ENCODE measurements at places on chromosomes 16 and 17.

- no peak for DNase-seq
These were observed 117.3 kb upstream of the RCVRN start for GRCh38 chr17:10022416-10022815.

DNA sequence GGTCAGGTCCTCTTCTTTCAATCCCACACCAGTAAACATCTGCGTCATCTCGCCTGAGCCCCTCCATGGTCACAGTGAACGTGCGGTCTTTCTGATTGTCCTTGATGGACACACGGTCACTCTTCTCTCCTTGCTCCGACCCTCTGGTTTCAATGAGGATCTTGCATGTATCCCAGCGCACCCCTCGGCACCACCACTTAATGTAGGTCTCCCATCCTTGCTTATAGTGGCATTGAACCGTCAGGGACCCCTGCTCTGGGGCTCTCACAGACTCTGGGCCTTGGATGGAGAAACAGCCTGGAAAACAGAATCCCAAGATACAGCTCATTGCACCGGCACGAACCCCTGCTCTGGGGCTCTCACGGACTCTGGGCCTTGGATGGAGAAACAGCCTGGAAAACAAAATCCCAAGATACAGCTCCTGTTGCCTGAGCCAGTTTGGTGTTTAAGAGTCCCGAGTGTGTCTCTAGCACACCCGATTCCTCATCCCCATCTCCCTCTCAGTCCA lies 5.4 kb downstream of the CD300LB start:
- DNase-seq: no peak

- DNase-seq: no peak
These were observed 507 bp downstream of the SERPINF1 start for GRCh38 chr17:1762233-1762900.

DNA sequence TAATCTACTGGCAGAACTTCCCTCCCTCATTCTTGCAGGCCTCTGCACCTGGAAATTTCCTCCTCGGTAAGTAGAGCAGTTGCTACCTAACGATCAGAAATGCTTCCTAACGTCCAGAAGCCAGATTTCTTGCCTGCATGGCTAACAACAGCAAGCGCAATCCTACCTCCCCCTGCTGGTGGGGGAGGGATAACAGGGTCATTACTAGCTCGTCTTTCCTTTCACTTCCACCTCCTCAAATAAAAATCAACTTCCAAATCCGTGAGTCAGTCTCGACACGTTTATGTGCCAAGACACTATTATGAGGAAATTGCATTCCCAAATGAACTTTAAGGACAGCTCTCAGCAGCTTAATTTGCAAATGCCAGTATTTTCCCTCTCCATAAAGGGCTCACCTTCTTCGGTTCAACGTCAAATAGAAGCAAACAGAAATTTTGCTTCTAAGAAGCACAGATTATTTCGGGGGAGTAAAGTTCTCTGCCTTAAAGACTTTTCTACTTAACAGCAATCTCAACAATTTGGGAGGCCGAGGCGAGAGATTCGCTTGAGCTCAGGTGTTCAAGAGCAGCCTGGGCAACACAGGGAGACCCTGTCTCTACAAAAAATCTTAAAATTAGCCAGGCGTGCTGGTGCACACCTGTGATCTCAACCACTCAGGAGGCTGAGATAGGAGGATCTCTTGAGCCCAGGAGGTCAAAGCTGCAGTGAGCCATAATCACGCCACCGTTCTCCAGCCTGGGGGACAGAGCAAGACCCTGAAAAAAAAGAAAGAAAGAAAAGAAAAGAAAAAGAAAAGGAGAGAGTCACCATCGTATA lies 188.6 kb upstream of the PSMD7 start:
- DNase-seq: peak; percentile 80

DNA sequence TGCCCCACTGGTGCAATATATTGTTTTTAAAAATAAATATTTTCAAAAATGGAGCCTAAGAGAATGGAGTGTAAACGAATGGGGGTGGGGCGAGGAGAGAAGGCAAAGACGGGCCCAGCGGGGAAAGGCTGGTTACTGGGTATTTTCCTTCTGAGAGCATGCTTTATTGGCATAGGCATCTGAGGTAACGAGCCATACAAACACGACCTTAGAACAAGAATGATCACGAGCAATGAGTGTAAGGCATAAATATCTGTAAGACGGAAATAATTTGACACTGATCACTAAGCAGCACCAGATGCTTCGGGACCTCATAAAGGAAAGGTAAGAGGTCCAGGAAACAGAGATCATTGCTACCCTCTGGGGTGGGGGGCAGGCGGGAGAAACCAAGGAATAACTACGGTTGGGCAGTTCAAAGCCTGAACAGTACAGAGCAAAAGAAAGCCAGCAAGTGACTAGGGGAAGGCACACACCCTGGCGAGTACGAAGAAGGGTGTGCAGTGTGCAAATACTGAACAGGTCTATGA lies 959 bp downstream of the SSH2 start:
- no peak for DNase-seq

- DNase-seq: no peak
These were observed 17.5 kb upstream of the TNFRSF13B start for GRCh38 chr17:16989230-16989952.

DNA sequence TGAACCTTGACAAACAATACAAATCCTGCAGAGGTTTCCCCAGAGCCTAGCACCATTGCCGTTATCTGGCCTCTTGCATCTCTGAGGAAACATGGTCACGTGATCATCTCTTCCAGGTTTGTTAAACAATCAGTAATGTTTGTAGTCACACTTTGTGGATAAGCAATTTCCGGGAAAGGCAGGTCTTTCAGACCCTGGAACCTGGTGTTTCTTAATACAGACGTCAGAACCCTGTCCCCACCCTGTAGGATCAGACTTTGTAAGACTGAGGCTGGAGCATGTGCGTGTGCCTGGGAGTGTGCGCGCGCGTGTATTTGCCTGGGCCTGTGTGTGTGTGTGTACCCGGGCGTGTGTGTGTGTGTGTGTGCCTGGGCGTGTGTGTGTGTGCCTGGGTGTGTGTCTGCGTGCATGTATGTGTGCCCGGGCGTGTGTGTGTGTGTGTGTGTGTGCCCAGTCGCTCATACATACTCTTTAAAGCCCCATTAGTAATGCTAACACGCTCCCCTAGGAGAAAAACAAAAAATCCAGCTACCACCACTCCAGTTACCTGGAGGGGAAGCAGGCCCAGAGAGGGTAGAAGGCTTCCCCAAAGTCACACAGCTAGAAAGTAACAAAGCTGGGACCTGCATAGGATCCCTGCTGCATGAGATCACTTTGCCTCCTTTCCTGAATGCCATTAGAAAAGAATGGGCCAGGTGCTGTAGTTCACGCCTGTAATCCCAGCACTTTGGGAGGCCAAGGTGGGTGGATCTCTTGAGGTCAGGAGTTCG lies 5.3 kb downstream of the CTNS start:
- no peak for DNase-seq

- no peak for DNase-seq
These were observed 16.2 kb upstream of the PHF12 start for GRCh38 chr17:28967221-28968135.

DNA sequence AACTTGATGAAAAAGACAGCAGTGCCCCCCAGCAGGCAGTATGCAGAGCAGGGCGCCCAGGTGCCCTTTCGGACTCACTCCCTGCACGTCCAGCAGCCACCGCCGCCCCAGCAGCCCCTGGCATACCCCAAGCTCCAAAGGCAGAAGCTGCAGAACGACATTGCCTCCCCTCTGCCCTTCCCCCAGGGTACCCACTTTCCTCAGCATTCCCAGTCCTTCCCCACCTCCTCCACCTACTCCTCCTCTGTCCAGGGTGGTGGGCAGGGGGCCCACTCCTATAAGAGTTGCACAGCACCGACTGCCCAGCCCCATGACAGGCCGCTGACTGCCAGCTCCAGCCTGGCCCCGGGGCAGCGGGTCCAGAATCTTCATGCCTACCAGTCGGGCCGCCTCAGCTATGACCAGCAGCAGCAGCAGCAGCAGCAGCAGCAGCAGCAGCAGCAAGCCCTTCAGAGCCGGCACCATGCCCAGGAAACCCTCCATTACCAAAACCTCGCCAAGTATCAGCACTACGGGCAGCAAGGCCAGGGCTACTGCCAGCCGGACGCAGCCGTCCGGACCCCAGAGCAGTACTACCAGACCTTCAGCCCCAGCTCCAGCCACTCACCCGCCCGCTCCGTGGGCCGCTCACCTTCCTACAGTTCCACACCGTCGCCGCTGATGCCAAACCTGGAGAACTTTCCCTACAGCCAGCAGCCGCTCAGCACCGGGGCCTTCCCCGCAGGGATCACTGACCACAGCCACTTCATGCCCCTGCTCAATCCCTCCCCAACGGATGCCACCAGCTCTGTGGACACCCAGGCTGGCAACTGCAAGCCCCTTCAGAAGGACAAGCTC lies 43.2 kb downstream of the SREBF1 start:
- no peak for DNase-seq

GRCh38 chr16:73067671-73068540 lies 20.0 kb upstream of the ZFHX3 start:
- DNase-seq: no peak

- DNase-seq: no peak
These were observed 5.6 kb upstream of the COG1 start for GRCh38 chr17:73187203-73187769.

GRCh38 chr17:2338315-2338657 lies 985 bp downstream of the SGSM2 start:
- DNase-seq: no peak

DNA sequence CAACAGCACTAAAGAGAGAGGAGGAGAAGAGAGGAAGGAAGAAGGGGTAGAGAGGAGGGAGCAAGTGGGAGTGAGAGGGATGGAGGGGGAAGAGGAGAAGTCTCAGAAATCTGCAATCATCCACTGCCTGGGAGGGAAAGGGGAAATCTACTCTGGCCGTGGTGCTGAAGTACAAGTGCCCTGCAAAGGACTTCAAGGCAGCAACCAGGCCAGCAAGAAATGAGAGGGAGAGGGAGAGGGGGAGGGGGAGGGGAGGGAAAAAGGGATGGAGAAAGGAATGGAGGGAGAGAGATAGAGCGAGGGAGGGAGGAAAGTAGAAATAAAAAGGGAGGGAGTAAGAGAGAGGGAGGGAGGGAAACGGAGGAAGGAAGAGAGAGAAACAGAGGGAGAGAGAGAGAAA lies 130.8 kb upstream of the EEF2KMT start:
- peak; percentile 47 for DNase-seq

DNA sequence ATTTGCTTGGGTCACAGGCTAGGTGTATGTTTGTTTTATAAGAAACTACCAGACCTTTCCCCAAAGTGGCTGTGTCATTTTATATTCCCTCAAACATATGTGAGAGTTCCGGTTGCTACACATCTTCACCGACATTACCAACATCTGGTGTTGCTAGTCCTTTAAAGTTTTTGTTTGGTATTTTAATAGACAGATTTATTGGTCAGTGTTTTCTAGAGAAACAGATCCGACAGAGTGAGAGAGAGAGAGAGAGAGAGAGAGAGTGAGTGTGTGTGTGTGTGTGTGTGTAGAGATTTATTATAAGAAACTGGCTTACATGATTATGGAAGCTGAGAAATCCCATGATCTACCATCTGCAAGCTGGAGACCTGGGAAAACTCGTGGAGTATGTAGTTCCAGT lies 31.0 kb downstream of the LDHD start:
- DNase-seq: no peak

DNA sequence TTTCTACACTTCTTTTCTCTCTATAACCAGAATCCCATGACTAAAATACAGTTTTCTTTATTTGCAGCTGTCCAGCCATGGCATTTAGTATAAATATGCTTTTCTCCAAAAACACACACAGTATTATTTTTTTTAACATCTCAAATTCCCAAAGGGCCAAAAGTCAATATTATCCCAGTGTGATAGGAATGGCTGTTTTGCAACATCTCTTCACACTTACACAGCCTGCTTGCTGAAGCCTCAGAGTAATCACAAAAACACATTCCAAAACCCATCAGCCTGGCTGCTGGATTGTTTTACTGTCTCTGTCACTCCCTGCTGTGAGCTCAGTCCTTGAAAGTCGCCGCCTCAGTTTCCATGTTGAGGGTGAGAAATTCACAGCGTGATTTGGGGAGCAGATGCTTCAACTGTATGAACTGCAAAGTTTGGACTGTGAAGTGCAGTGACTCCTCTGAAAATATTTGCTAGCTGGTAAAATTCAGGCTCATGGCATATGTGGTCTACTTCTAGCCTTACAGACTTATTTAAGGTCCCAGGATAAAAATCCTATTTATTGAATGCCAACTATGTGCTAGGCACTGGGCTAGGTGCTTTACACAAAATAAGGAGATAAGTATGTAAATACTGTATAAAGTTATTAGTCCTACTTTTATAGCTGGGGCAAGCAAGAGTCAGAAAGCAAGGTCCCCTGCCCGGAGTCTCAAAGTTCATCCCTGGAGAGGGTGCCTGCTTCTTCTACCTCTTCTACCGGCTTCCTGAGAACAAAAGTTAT lies 116.5 kb downstream of the SOCS1 start:
- DNase-seq: no peak

DNA sequence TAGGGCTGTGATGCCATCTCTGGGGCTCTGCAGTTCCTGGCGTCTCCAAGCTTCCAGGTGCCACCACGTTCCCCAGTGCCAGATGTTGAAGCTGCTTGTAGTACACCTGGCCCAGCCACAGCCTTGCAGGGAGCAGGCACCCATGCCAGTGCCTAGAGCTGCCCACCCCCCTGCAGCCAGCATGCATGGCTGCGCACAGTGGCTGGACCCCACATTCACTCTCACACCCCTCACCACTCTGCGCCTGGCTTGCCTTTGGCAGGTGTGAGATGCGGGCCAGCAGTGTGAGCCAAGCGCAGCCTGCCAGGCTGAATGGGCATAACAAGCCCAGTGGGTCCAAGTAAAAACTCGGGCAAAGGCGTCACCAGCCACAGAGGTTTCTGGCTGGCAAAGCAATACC lies 75.4 kb upstream of the CHMP6 start:
- DNase-seq: no peak

DNA sequence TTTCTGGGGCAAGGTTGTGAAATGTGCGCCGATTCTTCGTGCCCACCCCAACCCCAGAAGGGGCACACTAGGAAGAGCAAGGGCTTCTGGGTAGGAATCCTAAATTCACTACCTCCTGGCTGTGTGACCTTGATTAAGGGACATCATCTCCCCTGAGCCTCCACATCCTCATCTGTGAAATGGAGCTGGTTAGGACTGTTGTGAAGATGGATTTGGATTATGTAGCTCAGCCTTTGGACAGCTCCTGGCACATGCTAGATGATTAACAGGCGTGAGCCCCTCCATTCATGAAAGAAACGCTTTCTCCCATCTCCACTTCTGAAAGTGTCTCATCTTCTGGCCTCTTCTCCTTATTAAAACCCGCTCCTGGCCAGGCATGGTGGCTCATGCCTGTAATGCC lies 65.3 kb upstream of the TMEM97 start:
- DNase-seq: no peak

GRCh38 chr16:67995423-67995822 lies 3.9 kb downstream of the DPEP2 start:
- DNase-seq: no peak

GRCh38 chr17:80991645-80992076 lies at the start of gene CHMP6:
TSS of gene CHMP6 (plus strand) at chr17:80991841. CDS start at chr17:80991919, 78 bp downstream.
- DNase-seq: peak; percentile 69

- no peak for DNase-seq
These were observed 2.6 kb downstream of the ZC3H7A start for GRCh38 chr16:11794447-11794846.

DNA sequence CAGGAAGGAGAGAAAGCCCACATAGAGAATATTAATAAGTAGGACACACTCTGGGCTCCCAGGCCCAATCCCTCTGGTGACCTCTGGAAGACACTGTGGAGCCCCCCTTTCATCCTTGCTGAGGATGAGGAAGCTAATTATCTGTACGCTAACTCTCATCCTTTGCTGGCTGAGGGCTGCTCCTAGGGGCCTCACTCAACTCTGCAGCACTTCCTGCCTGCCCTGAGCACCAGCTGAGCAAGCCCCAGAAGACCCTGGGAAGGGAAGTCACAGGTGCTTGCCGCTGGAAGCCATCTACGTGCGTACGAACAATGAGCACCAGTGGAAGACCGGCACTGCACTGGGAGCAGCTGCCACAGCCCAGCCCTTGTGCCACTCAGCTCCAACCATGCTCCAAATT lies 145.8 kb upstream of the CDH5 start:
- DNase-seq: no peak
